EL (cell line): ENCODE measurements at places on chromosomes 12 and 14.

DNA sequence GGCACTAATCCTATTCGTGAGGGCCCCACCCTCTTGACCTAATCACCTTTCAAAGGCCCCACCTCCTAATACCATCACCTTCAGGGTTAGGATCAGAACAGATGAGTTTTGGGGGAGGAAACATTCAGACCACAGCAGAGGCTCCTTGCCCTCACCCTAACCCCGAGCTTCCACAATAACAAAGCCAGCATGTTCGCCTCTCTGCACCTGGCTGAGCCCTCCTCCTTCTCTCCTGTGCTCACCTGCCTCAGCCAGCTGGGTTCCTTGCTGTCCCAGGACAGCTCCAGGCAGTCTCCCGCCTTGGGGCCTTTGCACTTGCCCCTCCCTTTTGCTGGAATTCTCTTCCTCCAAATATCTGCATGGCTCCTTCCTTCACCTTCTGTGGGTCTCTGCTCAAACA lies 9.7 kb upstream of the RAN start:
- no peak for DNase-seq

DNA sequence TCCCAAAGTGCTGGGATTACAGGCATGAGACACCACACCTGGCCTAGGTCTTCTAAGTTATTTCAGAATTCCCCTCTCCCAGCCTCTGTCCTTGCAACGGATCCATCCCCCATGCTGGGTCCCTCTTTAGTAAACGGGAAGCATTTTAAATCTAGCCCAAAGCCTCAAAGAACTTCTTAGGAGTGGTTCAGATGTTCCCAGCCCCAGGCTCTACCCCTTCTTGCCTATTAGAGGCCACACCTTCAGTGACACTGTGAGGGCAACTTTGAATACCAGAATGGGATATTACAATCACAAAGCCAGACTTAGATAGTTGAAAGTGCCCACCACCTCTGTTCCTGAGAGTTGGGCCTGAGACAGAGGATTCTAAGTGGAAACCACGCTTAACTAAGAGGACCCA lies 18.1 kb upstream of the SPPL3 start:
- no peak for DNase-seq

- no peak for DNase-seq
Measured at GRCh38 chr12:47190905-47191304, 111.1 kb upstream of the AMIGO2 start.

GRCh38 chr12:52280796-52281560 lies 6.5 kb downstream of the KRT86 start:
- DNase-seq: peak; percentile 99

- no peak for DNase-seq
Measured at GRCh38 chr12:112285600-112286401, 96.4 kb downstream of the HECTD4 start.

DNA sequence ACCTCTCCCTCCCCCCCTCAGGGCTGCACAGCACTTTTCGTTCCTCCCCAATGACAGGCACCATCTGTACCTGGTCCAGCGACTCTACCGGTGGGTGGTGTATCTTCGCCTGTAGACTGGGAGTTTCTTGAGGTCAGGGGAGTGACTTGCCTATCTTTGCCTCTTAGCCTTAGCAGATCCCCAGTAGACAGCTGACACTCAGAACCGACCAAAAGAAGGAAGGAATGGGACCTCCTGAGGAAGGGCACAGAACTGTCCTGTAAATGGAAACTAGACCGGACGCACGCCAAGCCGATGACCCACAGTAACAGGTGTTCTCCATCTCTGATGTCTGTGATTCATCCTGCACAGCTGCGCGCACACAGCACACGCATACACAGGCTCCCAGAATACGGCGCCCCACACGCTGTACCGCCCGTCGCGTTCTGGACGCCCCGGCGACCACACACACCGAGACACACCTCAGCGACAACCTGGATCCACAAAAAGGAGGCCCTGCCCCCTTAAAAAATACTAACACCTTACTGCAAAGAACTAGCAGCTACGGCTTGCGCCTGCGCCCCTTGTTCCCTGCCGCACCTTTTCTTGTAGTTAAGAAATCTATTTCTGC lies 673 bp upstream of the TTC9 start:
- peak; percentile 33 for DNase-seq

- no peak for DNase-seq
Measured at GRCh38 chr14:54554401-54554800, 12.5 kb upstream of the SAMD4A start.

- no peak for DNase-seq
Measured at GRCh38 chr14:20799892-20800544, 2.6 kb downstream of the RNASE1 start.

GRCh38 chr14:34650786-34651584 lies 21.0 kb upstream of the SNX6 start:
- DNase-seq: peak; percentile 99

DNA sequence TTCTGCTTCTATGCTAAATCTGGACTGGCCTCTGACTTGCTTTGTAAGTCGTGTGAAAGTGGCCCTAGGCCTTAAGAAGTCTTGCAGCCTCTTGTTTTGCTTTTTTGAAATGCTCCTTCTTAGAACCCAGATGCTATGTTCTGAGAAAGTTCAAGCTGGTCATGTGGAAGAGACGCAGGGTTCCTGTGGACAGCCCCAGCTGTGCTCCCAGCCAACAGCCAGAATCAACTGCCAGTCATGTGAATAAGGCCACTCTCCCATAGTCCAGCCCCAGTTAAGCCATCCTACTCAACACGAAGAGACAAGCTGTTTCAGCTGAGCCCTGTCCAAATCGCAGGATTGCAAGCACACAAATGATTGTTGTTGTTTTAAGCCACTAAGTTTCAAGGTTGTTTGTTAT lies 37.3 kb upstream of the TBPL2 start:
- no peak for DNase-seq

DNA sequence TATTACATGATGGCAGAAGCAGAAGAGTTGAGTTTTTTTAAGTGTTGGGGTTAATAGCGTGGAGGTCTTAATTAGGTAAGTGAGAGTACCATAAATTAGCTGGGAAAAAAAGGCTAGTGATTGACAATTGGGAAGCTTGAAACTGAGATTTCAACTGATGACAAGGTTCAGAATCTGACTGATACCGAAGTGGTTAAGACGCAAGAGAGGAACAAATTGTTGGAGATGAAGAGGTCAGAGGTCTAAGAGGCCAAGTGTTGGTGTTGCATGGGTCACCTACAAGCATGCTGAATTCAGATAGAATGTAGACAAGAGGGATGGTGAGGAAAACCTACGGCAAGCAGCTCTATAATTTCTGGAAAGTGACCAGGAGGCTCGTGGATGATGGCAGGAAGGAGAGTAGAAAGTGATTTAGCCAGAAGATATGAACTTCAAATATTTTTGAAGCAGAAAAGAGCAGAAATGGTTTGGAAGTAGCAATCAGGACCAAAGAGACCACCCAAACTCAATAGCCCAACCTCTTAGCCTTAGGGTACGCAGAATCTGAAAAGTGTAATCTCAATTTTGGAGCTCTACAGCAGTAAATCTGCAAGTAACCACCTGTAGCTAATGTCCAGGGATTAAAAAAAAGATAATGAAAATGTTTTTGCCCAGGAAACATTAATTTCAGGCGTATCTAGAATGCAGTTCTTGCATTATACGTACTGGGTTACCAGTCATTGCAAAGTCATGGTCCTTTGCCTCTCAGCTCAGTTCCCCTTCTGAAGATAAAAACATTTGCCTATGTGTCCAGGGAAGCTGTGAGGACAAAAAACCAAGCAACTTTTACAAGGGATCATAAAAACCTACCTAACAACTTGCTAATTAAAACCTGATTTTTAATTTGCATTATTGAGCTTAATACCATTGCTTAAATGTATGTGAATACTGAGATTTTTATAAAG lies 1.7 kb upstream of the TMPO start:
- no peak for DNase-seq

DNA sequence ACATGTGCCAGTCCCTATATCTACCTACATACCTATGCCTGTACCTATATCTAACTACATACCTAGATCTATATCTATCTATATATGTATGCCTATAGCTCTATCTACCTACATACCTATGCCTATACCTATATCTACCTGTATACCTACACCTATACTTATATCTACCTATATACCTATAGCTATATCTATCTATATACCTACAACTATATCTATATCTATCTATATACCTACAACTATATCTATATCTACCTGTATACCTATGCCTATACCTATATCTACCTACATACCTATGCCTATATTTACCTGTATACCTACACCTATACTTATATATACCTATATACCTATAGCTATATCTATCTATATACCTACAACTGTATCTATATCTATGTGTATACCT lies 56.6 kb downstream of the TBX3 start:
- no peak for DNase-seq

DNA sequence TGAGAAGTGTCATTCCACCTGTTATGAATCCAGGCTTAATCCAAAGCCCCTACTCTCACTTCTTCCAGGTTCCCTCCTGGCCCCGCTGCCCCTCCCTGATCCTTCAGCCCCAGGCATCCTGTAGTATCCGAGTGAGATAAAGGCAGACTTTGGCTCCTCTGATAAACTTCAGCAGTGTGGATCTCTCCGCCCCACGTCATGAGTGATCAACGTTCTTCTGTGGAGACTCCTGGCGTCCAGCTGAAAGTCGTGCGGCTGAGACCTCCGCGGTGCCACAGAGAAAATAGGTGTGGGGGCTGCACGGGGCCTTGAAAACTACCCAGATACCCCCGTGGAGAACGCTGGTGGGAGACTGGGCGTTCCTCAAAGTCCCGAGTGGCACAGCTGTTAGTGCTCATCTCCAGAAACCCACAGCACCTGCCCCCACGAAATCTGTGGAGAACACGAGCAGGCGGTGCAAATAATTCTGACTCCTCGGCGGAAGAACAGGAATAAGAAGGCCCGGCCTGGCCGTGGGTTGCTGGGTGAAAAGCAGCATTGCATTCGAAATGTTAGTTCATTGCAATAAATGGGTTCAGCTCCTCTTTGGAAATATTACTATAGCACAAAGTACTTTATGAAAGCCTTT lies 180.0 kb upstream of the RGS6 start:
- DNase-seq: no peak

GRCh38 chr12:3634348-3634747 lies 118.6 kb downstream of the CRACR2A start:
- DNase-seq: no peak

- DNase-seq: no peak
Measured at GRCh38 chr14:83342590-83342989, 1808.9 kb upstream of the SEL1L start.

DNA sequence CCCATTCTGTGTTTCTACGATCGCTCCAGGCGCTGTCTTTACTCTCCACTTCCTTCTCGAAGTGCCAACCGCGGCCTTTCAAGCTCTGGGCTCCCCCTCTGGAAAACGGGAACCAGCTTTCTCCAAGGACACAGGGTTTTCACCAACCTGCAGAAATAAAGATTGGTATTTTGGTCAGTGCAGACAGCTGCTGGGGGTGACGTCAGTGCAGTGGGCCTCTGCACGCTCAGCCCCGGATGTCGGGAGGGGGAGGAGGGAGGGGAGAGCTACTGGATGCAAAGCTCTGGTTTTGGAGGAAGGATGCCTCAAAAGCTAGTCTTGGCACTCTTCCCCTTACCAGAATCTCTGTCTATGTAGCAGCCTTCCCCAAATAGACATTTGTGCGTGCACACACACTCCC lies 19.9 kb downstream of the HRK start:
- peak; percentile 85 for DNase-seq

GRCh38 chr12:4145990-4146859 lies 127.3 kb upstream of the CCND2 start:
- no peak for DNase-seq

- peak; percentile 22 for DNase-seq
Measured at GRCh38 chr12:63276537-63277365, 125.8 kb upstream of the AVPR1A start.

GRCh38 chr14:29273513-29273912 lies 506.9 kb downstream of the FOXG1 start:
- DNase-seq: no peak

DNA sequence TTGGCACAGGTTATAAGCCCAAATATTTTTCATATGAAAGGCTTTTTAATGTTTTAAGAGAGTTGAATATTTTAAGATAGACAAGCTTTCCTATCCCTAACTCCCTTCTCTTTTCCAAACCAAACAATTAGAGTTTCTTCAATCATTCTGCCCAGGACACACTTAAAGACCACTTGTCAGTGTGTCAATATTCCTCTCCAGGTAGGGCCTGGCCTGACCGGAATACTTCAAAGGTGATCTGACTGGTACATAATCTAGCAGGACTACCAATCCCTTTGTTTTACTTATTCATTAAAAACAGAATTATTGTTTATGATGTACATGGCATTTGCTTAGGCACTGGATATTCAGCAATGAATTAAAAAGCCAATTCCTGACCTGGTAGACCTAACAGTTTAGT lies 24.2 kb upstream of the SNRPF start:
- DNase-seq: no peak

DNA sequence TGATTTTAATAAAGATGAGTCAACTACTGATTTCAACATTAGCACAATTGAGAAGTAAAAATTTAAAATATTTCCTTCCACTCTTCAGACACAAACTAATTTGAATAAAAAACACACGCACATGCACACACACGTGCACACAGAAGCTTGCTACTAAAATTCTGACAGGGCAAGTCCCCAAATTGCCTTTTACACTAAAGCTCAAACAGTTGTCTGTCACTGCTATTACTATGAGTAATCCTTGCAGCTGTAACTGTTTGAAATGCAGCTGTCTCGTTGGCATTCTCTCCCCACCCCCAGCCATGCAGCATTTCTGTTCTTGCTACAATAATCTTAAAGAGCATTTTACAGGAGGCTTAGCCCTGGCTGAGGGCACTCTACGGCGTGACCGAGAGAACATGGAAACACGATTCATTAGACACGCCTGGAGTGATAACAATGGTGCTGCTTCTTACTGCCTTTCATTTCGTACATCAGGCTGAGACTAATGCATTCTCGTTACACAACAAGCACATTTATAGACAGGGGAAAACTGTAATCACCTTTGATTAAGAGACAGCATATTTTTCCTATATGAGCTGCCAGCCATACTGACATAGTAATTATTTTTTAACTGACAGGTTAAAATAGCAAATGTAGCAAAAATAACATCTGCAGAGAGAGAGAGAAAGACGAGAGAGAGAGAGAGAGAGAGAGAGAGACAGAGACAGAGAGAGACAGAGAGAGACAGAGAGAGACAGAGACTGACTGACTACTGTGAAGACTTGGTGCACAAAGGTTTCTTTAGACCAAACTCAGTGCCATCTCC lies 153.8 kb downstream of the MED13L start:
- peak; percentile 43 for DNase-seq

GRCh38 chr12:71605039-71605438 lies 58.6 kb downstream of the ZFC3H1 start:
- DNase-seq: no peak

GRCh38 chr14:75539561-75540478 lies 17.6 kb downstream of the BATF start:
- no peak for DNase-seq

DNA sequence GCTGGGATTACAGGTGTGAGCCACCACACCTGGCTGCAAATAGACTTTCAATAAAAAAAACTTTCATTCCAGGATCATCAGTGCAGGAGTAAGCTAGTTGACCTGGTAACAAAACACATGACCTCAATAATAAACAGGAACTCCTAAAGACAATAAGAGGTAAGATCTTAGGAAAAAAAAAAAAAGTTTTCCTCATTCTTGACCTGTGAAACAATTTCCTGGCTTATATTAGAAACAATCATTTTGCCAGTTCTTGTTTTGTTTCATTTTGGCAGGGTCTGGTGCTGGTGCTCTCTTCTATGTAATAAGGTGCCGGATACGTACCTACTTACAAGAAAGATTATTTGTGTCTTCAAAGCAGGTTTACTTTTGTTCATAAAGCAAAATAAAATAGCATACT lies 90.6 kb upstream of the AMN1 start:
- DNase-seq: no peak

- no peak for DNase-seq
Measured at GRCh38 chr14:91872517-91873470, 5.5 kb upstream of the TC2N start.
